Fibroblast of skin of left quadriceps (primary cell): ENCODE measurements at places on chromosomes 3 and 15.

DNA sequence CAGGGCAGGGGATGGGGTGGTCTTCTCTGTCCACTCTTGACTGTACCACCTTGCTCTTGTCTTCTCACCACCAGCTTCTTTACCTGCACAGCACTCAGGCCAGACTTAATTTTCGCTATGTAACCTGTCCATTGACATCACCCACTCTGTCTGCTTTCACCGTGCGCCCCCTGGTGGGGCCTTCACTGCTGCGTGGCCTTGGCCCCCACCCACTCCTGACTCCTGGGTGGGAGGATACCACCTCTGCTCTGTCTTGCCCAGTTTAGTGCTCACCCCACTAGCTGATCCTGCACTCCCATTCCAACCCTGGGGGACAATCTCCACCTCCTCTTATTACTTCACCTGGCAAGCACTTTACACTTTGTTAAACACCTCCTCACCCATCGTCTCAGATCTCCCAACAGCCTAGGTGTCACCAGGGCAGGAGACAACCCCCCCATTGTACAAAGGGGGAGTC, 17.7 kb downstream of the PTH1R start:
- DNase-seq, result no peak

- DNase-seq, result peak; percentile 49
These were observed 101.6 kb upstream of the ANKRD28 start for GRCh38 chr3:15899388-15899787.

DNA sequence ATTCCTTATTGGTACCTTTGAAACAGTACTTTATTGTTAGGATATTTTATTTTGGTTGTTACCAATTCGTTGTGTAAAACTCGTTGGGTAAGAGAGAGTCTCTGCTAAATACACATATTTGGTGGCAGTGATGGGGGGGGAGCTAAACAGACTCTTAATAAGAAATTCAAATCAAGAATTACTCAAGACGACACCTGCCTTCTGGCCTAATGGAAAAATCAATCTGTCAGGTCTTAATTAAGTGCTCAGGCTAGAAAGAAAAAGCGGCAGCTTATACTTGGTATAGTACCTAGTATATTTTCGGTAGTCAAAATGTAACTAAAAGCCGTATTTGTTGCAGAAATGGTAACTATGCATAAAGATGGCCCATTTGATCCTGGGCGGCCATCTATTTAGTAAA, 18.2 kb downstream of the FOXP1 start:
- no peak for DNase-seq

GRCh38 chr3:69890691-69891090, 108.8 kb upstream of the SAMMSON start:
- DNase-seq, result no peak

GRCh38 chr3:81549831-81550230, 211.6 kb downstream of the GBE1 start:
- no peak for DNase-seq

DNA sequence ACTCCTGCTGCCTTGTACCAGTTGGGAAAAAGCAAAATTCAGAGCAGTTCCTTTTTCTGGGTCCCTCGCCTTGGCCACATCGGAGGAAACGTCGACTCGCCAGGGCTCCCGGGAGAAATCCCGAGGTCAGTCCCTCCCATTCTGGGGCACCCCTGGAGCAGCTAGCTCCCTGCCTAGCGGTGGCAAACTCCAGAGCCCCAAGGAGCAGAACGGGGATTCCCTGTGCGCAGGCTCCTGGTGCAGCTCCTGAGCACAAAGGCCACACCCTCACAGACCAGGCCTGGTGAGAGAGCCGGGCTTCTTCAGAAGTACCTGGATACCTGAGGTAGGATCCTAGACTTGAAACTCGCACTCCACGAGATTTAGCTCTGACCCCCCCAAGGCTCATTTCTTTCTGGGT, 2.6 kb downstream of the LRRC3B start:
- no peak for DNase-seq

DNA sequence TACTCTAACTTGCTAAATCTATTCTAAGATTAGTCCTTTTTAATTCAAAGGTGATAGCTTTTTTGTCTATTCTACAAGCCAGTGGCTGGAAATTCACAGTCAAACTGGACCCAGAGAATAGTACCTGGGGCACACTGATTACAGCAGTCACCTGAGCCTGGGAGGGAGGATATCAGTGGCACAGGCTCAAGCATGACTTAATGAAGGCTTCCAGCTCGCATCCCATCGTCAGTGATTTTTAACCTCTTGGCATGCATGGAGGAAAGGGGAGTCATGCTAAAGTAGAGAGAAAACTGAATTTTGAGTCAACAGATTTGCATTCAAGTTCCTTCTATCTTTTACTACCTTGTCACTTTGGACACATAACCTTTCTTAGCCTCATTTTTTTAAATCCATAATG, 24.8 kb downstream of the GOLIM4 start:
- DNase-seq, result no peak
